ENCODE measurements at places on chromosomes 5 and 9.

GRCh38 chr5:33441241-33442177, 744 bp downstream of the TARS1 start:
- H3K4me3 ChIP-seq = no peak overlapping the region
- peak; percentile 20 for DNase-seq
- H3K27me3 ChIP-seq = no peaks in the 10 kb centered on the region
- no peak overlapping the region for H3K27ac ChIP-seq
- H3K36me3 ChIP-seq = peaks cover 25% of the 10 kb centered on the region

DNA sequence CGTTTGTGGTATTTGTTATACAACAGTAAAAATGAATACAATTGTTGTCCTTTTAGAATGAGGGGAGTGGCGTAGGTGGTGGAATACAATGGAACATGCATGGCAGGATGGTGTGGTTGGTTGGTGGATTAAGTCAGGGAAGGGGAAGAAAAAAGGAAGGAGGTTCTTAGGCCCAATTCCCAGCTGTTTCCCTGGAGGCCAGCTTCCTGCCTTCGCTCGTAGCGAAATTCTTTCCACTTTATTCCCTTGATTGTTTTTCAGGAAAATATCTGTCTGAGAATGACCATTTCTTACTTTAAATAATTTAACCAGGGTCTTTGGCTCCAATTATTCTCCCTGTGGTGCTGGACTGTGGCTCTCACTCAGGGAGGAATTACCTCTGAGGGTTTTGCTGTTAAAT, 24.1 kb upstream of the DMAC1 start:
- no peaks in the 10 kb centered on the region for H3K36me3 ChIP-seq
- no peak overlapping the region for H3K27ac ChIP-seq
- no peak for DNase-seq
- H3K27me3 ChIP-seq = no peaks in the 10 kb centered on the region
- H3K4me1 ChIP-seq = no peaks in the 10 kb centered on the region

GRCh38 chr9:87545858-87546257, 48.2 kb downstream of the DAPK1 start:
- no peaks in the 10 kb centered on the region for H3K36me3 ChIP-seq
- peaks cover 6% of the 10 kb centered on the region for H3K27me3 ChIP-seq
- H3K27ac ChIP-seq = no peak overlapping the region
- no peak for DNase-seq

DNA sequence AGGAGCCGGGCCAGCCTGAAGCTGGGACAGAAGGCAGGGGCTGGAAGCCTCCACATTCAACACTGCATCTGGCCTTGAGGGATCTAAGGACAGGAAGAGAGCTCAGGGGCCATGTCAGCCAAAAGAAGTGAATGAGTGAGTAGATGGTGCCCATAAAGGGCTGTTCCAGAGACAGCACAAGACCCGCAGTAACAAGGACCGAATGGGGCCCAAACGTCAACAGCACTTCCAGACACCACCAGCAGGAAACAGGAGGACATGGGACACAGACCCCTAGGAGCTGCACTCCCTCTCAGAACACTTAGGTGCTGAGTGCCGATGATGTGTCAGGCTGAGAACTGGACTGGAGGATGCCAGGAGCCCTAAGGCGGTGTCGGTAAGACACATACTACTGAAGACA, 114.8 kb upstream of the FAM120A start:
- H3K27ac ChIP-seq = no peak overlapping the region
- H3K27me3 ChIP-seq = peaks cover 7% of the 10 kb centered on the region

DNA sequence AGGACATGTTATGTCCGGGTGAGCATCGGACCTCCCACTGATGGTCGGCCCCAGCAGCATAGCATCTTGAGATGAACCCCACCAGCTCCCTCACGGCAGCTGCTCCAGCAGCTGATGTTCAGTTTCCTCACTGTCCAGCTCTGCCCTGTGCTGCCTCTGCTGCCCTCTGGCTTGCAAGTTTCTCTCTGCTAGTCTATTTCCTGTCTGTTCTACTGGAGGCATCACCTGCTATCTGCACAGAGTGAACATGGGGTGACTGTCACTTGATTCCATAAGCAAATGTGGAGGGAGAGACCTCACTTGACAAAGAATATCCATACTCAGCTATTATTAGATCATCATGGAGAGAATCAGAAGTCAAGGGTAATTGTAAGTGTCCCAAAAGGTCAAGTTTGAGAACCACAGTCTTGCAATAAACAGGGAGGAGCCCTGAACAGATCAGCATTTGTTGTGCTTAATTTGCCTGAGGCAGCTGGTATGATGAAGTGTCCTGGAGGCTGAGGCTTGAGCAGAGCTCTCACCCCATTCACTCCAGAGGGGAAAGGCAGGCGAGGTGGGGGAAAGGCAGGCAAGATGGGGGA, 702.8 kb downstream of the SEMA5A start:
- no peaks in the 10 kb centered on the region for H3K27me3 ChIP-seq
- DNase-seq = no peak
- no peak overlapping the region for H3K27ac ChIP-seq
- no peaks in the 10 kb centered on the region for H3K36me3 ChIP-seq
- no peaks in the 10 kb centered on the region for H3K4me1 ChIP-seq

DNA sequence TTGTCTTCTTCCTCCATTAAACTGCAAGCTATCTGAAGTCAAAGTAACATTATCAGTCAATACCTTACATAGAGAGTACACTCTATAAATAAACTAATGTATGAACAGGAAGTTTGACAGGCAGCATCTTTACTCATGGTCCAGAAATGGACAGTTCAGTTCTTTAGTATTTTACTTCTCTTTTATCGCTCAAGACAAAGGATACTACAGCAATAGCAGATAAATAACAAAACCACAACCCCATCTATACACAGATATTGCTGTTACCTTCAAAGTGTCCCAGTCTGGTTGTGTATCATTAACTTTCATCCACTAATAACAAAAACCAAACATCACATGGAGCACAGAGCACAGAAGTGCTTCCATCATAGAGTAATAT, 46.4 kb downstream of the SEMA5A start:
- H3K36me3 ChIP-seq = no peaks in the 10 kb centered on the region
- H3K27ac ChIP-seq = no peak overlapping the region
- H3K27me3 ChIP-seq = no peaks in the 10 kb centered on the region
- H3K4me1 ChIP-seq = no peaks in the 10 kb centered on the region

DNA sequence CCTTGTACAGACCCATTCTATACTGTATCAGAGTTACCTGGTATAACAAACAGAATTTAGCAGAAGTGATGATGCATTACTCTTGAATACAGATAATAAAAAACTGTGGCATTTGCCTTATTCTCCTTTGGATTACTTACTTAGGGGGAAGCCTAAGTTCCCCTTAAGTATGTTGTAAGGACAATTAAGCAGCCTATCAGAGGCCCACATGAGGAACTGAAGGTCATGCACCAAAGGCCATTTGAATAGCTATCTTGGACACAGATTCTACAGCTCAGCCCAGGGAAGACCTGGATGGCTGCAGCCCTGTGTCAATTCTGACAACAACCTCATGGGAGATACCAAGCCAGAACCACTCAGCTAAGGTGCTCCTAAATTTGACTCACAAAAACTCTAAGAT, 125.2 kb downstream of the RAPGEF6 start:
- peaks cover 17% of the 10 kb centered on the region for H3K4me1 ChIP-seq
- no peaks in the 10 kb centered on the region for H3K27me3 ChIP-seq
- H3K27ac ChIP-seq = no peak overlapping the region
- peaks cover 23% of the 10 kb centered on the region for H3K36me3 ChIP-seq
- DNase-seq = no peak

DNA sequence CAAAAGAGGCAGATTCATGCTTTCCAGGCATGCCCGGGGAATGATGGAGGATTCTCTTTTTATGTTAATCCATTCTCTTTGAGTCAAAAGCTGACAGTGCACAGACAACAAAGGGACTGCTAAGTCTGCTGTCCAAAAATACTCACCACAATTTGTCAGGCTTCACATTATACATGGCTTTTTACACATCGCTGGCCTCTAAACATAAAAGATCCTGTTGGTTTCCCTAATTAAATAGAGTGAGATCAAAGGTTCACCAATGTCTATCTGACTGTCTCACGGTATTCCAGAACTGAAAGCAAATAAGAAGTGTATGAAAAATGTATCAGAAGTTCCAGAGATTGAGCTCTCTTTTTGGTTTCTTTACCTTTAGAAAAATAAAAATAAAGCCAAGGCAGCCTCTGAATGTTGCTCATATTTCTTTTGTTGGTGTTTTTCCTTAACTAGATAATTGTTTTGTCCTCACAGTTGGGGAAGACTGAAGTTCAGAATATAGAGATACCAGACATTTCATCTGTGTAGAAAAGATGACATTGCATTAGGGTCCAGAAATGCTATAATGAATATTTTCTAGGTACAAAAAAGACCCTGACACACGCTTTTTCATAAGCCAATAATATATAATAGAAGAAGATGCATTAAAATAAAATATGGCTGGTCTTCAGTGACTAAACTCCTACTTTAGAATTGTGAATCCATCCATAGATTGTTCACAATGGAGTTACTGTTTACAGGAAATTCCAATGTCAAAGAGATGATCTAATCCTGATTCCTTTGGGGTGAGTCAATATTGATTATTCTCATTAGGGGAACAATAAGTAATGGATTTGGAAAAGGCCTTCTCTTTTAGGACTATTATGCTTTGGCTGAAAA, 688.2 kb upstream of the CDH6 start:
- H3K27ac ChIP-seq = no peak overlapping the region
- no peaks in the 10 kb centered on the region for H3K4me1 ChIP-seq
- H3K4me3 ChIP-seq = no peak overlapping the region
- no peak for DNase-seq

- no peak overlapping the region for H3K27ac ChIP-seq
- no peaks in the 10 kb centered on the region for H3K36me3 ChIP-seq
- peaks cover 20% of the 10 kb centered on the region for H3K27me3 ChIP-seq
- H3K4me3 ChIP-seq = no peak overlapping the region
- DNase-seq = no peak
- H3K4me1 ChIP-seq = peaks cover 3% of the 10 kb centered on the region
These were observed 9.9 kb downstream of the NME5 start for GRCh38 chr5:138129347-138129746.

DNA sequence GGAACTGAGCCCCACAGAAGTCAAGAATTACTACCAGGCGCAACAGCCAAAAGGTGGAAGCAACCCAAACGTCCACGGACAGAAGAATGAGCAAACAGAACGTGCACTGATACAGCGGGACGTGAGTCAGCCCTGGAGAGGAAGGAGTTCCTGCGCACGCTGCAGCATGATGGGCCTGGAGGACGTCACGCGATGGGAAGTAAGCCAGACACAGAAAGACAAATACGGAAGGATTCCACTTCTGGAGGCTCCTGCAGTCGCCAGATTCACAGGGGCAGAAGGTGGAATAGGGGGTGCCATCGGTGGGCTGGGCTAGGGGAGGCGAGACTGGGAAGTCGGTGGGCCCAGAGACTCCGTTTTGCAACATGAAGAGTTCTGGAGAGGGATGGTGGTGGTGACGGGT, 80.3 kb upstream of the PHYKPL start:
- H3K4me3 ChIP-seq = no peak overlapping the region
- H3K4me1 ChIP-seq = no peaks in the 10 kb centered on the region
- DNase-seq = no peak
- H3K27ac ChIP-seq = no peak overlapping the region

GRCh38 chr9:111870774-111871498, 25.7 kb upstream of the UGCG start:
- H3K4me1 ChIP-seq = peaks cover 13% of the 10 kb centered on the region
- no peaks in the 10 kb centered on the region for H3K36me3 ChIP-seq
- H3K4me3 ChIP-seq = no peak overlapping the region
- peak; percentile 76 for DNase-seq
- H3K27me3 ChIP-seq = peaks cover 31% of the 10 kb centered on the region

DNA sequence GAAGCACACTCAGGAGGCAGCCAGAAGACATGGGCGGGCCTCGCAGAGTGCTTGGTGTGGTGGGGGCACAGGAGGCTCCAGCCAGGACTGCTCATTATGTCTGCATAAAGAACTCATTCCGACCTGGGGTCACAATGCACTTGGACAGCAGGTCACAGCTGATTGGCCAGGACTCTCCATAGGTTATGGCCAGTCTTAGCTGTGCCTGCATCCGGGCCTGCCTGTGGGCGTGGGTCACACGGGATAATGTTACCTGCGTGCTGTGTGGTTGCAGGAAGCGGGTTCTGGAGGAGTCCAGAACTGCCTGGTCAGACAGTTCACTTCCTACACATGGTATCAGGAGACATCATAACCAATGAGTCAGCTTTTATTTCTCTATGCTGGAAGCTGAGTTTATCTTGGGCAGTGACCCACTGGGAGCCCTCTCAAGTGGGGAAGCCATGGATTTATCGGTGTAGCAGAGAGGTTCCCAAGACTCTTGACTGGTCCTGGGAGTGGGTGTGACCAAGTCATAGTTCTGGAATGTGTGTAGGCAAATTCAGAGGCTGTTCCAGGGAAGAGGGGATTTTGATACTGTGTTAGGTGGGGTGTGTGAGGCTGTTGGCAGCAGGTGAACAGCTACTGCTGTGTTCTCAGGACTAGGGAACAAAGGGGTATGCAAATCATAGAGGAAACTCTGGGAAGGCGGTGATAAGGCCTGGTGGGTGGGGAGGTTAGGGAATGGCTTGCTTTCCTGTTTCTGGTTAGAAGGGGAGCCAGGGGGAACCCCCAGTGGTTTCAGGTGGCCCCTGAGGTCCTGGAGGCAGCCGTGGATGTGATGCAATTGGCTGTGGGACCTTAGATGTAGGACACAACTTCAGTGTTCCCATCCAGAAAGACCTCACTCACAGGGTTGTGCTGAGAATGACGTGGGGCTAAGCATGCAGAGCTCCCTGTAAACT, 51.3 kb downstream of the ARHGEF37 start:
- no peak overlapping the region for H3K27ac ChIP-seq
- no peak for DNase-seq
- no peak overlapping the region for H3K4me3 ChIP-seq
- H3K36me3 ChIP-seq = no peaks in the 10 kb centered on the region

GRCh38 chr5:10743951-10744350, 17.1 kb downstream of the DAP start:
- no peaks in the 10 kb centered on the region for H3K4me1 ChIP-seq
- H3K36me3 ChIP-seq = peaks cover 62% of the 10 kb centered on the region
- H3K27ac ChIP-seq = no peak overlapping the region
- no peak overlapping the region for H3K4me3 ChIP-seq
- H3K27me3 ChIP-seq = no peaks in the 10 kb centered on the region
- DNase-seq = no peak

DNA sequence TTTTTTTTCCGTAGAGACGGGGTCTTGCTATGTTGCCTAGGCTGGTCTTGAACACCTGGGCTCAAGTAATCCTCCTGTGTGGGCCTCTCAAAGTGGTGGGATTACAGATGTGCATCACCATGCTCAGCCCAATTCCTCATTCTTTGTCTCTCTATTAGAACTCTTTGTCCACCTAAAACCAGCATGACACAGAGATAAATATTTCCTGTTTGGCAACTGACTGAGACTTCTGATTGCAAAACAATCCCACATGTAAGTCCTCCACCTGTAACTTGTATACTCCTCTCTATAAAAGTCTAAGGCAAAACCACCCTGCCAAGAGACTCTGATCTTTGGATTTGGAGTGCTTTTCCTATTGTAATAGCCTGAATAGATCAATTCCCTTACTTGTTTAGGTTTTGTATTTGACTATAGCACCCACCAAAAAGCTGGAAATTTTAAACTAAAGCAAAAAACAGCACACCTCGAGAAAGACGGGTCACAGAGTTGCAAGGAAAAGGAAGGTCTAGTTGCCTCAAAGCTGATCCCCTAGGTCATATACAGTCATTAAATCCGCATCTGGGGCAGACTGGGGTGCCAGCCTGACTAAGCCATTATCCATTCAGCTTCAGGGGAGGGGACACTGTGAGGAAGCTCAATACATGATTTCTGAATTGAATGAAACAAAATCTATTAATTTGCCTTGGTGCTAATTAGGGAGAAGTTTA, 13.5 kb upstream of the KIF27 start:
- H3K36me3 ChIP-seq = peaks cover 14% of the 10 kb centered on the region
- peaks cover 18% of the 10 kb centered on the region for H3K4me1 ChIP-seq
- no peak for DNase-seq
- no peak overlapping the region for H3K4me3 ChIP-seq
- H3K27ac ChIP-seq = no peak overlapping the region
